ENCODE measurements at places on chromosomes 7 and 10.
A peak's percentile ranks its signal among the peaks of the same experiment; 100 is the strongest.

DNA sequence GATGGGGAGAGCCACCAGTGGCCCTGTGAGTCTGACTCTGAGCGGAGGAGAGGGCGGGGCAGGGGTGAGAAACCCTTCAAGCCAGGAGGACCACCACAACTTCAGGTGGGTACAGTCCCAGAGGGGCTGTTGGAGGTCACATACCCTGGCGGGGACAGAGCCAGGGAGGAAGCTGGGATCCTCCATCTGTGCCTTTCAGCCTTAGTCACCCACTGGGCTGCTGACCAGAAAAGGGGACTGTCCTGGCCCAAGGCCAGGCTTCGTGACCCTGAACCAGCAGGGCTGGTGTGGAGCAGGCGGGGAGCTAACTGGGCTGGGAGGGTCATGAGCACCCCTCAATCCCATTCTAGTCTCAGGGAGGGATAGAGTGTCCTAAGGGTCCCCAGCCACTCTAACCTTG is 1.5 kb upstream of the CALHM3 start:
- no peak for DNase-seq

- DNase-seq = no peak
These were observed 27.8 kb downstream of the KLF6 start for GRCh38 chr10:3757250-3757637.

DNA sequence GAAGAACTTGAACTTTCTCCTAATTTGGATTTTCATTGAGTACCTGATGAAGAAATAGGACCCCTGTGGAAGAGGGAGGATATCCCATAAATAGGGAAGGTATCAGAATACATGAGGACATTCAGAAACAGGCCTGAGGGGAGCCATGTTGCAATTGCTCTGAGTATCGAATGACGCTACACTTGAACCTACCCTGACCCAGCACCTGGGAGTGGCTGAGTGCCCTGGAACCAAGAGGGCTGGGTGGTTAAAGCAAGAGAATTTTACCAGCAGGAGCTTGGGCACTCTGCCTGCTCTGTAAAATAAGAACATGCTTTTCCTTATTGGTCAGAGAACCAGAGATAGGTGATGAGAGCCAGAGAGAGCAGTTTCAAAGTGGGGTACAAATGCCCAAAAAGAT is 7.2 kb downstream of the NEUROD6 start:
- no peak for DNase-seq

- DNase-seq = peak; percentile 8
These were observed 306.2 kb downstream of the GPR37 start for GRCh38 chr7:124459101-124460055.

DNA sequence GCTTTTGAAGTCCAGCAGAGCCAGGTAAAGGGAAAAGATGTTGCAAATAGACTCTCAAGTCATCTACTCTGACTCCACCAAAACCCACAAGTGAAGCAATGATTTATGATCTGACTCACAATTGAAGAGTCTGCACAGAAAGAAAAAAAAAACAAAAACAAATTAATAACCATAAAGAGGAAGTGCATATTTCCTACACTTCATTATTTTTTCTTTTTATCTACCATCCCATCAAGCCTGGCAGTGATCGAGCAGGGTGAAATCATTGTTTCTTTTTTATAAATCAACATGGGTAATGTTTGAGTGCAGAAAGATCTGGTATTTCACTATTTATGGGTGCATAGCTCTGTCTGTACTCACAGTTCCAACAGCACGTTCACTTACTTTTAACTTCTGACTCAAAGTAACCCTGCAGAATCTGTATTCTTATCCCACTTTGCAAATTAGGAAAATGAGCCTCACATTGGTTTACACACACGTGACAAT is 829.0 kb downstream of the TNS3 start:
- DNase-seq = peak; percentile 85

DNA sequence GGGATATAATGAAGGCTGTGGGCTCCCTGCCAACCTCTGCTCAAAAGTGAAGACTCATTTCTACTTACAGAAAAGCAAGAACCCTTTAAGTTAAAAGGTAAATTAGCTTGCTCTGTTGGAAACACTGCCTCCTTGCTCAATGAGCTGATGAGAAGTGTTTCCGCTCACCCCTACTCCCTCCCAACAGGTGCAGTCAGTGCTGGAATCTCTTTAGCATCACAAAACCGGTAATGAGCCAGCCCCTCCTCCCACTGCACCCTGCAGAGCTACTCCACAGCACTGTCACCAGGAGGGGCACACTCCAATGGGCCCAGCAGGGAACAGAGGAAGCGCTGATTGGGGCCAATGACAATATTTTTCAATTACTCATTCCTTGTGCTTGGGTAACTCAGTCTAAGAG is 262.5 kb downstream of the TCERG1L start:
- DNase-seq = no peak

DNA sequence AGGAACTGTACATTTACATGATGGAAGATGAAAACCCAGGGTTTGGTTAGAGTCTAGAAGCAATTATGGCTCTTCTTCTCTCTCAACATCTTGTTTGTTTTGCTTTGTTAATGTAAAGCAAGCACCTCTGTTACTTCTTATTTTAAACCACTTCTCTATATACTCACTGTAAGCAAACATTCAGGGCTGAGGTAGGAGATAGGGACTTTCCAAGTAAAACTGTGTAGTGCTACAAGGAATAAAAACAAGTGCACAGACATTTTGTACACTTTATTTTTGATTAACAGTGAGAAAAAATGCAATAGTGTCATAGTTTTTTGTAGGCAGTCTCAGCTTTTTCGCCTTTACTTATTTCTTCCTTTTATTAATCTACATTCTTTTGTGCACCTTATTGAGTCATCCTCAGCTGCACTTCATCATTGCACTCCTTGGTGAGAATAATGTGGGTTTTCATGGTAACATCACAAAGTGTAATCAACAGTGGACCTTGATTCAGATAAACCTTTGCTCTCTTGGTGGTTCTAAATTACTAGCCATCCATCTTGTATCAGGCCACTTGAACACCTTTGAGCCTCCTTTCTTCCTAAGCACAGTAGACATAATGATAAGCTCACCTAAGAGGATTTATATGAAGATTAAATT is 52.9 kb downstream of the ELMO1 start:
- DNase-seq = no peak

GRCh38 chr10:73517166-73517888 is 21.5 kb upstream of the PPP3CB start:
- DNase-seq = no peak

DNA sequence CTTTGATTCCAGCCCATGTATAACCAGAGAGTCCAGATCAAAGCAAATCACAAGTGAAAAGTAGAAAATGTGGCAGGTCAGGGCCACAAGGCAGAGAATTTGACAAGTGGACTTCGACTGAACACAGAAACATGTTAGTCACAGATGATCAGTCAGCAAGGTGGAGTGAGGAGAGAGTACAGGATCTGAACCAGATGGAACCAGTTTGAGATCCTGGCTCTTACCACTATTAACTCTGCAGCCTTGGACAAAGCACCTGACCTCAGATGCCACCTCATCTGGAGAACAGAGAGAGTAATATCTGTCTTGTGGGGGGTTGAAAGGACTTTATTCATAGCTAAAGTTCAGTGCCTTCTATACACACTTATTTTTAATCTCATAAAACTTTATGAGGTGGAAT is 4.4 kb downstream of the MRLN start:
- DNase-seq = no peak

GRCh38 chr10:31644931-31645633 is 283.5 kb downstream of the ARHGAP12 start:
- no peak for DNase-seq

- DNase-seq = no peak
These were observed 1165.4 kb downstream of the XPNPEP1 start for GRCh38 chr10:108757946-108758345.

- peak; percentile 96 for DNase-seq
These were observed 171.4 kb downstream of the ST7 start for GRCh38 chr7:117124591-117125220.
